Stimulated activated CD4-positive, alpha-beta T cell treated with anti-CD3 and anti-CD28 coated beads, Interleukin-12 subunit alpha, Interleukin-12 subunit beta, amount 100 ng/mL, for 48 hours (primary cell): ENCODE measurements at places on chromosomes 12 and 14.

DNA sequence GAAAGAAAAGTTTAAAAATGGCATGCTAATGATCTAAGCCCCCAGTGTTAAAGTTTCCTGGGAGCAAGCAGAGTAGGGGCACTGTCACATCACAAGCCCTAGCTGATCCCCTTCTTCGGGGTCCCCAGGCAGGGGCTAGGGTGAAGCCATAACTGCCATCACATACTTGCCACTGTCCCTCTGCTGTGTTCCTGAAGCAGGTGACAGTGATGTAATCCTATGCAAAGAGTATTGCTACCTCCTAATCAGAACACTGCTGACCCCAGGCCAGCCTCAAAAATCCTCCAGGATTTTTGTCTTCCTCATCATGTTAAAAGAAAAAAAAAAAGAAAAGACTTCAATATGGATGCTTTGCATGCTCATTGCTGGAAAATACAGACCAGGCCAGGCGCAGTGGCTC lies 1.2 kb upstream of the RFC5 start:
- DNase-seq, result no peak

DNA sequence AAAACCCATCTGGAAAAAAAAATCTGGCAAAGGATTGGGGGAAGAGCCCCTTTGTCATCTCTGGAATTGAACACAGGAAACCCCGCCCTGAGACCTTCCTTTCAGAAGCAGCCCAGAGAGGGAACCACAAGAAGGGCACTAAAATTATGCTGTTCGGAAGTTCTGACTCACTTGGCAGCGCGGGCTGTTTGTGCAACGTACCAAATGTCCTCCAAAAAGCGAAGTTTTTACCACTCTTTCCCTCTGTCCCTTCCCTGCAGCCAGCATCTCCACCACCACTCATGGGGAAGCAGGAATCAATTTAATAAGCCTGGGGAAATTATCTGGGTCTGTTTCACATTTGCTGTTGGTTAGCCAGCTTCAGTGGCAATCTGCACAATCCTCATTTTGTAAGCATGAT lies 3.2 kb upstream of the SYNE3 start:
- DNase-seq, result peak; percentile 63

DNA sequence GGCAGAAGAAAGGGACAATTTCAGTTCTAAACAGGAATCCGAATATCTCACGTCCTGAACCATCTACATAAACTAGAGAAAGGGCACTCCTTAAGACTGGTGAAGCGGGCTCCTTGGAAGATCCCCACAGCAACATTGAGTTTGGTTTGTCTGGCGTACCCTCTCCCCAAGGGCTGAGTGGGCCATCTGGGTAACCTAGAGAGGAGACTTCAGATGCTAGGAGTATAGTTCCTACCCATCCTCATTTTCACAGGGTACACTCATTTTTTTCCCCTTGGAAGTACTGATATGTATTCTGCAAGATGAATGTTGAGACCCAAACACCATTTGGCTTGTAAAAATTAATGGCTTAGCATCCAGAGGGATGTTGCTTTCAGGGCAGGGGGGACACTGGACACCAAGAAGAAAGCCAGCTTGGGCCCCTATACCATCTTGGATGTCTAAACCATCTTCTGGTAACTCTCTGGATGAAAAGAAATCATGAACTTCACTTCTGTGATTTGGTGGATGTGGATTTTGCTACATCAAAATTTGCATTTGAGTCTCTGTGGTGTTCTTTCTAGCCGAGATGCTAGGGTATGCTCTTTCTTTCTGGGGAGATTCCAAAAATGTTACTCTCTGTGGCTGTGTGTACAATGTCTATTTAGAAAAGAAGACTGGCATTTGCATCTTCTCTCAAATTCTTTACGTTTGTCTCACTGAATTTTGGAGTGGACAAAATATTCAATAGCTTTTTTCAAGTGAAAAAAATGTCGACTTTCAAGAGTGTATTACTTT lies 97.7 kb downstream of the ETV6 start:
- DNase-seq, result no peak

- DNase-seq, result no peak
These were observed 171.0 kb downstream of the ETV6 start for GRCh38 chr12:11820476-11820875.

GRCh38 chr12:50530532-50530931 lies 25.7 kb downstream of the DIP2B start:
- no peak for DNase-seq

DNA sequence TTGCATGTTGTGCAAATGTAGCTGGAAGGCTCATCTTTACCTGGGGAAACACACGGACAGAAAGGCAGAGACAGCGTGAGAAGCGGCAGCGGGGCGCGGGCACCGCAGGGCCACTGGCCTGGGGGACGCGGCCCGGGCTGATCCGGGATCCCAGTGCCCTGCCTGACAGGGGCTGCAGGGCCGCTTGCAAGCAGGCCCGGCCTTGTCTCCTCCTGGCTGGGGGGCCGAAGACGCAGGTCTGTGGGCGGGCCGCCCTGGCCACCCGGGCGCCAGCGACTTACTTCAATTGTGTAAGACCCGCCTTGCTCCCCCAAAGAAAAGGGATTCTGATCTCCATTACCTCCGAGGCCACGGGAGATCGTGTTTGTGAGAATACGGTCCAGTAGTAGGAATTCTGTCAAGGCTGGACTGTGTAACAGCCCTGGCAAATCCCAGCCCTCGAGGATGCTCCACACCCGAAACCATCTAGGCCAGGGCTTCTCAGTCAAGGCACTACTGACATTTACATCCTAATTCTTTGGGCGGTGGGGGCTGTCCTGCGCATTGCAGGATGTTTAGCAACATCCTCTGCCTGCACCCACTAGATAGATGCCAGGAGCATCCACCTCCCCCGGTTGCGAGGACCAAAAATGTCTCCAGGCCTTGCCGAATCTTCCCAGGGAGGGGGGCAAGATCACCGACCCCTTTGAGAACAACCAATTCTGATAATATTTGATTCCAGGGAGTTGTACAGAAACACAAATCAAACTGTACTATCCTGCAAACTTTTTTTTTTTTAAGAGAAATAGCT lies 95.6 kb downstream of the BCL11B start:
- DNase-seq, result no peak

GRCh38 chr12:84983289-84983688 lies 52.8 kb downstream of the TSPAN19 start:
- DNase-seq, result no peak

- DNase-seq, result no peak
These were observed 15.7 kb downstream of the RTL1 start for GRCh38 chr14:100887728-100888335.

DNA sequence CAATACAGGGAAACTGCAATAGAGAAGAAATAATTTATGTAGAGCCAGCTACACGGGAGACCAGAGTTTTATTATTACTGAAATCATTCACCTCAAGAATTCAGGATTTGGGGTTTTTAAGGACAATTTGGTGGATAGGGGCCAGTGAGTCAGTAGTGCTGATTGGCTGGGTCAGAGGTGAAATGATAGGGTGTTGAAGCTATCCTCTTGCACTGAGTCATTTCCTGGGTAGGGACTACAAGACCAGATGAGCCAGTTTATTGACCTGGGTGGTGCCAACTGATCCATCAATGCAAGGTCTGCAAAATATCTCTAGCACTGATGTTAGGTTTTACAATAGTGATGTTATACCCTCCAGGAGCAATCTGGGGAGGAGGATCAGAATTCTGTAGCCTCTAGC lies 486.3 kb downstream of the LRIG3 start:
- no peak for DNase-seq

DNA sequence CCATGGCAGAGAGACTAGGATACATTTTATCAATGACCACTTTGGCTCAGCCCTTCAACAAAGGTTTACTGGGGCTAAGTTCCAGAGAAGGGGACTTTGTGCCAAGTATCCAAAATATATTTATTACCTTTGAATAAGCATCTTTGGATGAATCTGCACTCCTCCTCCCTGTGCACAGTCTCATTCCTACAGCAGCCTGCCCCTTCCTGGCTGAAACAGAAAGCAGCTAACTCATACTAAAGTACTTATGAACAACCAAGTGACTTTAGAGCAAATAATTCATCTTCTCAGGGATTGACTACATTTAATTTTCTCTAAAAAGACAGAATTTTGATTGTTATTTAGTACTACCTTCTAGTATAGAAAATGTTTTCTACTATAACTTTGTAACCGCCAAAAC lies 47.8 kb upstream of the ETV6 start:
- DNase-seq, result no peak

GRCh38 chr14:58782011-58782410 lies 144.2 kb downstream of the DACT1 start:
- DNase-seq, result no peak

DNA sequence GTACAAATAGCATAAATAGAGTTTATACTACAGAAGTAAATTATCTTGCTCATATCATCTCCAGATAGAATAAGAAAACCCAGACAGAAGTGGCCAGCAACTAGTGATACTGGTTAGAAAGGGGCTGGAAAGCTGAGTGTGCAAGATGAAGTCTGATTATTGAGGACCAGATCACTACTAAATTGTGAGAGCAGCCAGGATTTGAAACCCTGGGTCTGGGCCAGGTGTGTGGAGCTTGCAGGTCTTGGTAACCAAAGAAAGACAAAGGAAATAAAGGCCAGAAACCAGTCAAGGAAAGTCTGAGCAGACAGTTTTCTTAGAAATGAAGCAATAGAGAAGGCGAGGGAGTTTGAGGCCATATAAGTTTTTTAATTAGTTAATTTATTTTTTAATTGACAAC lies 611.8 kb downstream of the ETNK1 start:
- DNase-seq, result no peak

GRCh38 chr12:63041601-63042000 lies 106.7 kb upstream of the PPM1H start:
- DNase-seq, result no peak

GRCh38 chr14:83548061-83548839 lies 1981.7 kb upstream of the FLRT2 start:
- DNase-seq, result no peak

DNA sequence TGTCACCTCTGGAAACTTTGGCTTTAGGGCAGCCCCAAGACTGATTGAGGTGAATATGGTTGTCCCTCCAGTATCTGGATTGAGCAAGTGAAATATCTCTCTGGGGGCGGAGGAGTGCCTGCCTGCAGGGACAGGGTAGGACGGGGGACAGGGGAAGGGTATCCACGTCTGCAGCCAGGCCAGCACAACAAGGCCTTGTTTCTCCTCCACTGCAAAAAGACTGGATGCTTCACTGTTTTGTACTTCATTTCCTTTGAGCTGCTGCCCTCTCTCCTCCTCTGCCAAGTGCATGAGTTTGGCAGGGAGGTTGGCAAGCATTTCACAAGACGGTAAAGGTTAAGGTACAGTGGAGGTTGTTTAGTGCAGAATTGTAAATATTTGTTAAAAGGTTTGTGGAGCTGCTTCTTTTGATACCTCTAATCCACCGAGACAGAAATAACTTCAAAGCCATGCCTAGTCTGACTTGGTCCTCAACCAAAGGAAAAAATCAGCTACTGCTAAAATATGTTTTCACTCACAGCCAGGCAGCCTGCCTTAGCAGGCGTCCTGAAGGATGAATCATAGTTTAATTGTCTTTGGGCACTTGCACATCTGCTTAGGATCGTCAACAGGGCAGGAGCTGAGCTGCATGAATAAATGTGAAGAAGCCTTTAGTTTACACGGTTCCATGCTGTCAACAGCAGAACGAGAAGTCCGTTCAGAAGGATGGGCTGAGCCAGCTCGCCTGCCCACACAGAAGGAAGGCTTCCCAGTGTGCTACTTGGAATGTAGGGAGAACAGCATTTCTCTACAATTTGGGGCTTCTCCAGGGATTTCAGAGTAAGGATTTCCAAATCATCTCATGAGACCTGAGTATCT lies 269.7 kb downstream of the TTC6 start:
- no peak for DNase-seq

GRCh38 chr12:97466000-97466399 lies 3.4 kb downstream of the RMST start:
- no peak for DNase-seq

DNA sequence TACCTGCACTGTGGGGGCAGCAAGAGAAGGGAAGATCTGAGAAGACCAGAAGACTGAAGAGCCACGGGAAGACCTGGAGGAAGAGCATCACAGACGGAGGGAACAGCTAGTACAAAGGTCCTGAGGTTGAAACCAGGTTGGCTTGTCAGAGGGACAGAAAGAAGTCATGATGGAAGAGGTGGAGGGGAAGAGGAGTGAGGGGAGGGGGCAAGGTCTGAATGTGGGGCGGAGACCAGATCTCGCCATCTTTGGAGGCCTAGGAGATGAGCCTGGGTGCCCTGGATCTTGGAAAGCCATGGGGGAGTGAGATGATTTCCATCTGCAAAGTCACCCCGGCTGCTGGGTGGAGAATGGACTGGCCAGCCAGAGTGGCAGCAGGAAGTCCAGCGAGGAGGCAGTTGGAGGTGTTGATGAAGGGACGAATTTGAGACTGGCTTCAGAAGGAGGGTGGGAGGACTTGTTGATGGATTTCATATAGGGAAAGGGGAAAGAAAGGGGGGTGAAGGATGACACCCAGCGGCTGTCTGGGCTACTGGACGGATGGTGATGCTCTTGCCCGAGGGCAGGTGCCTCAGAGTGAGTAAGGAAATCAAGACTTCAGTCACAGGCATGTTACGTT lies 14.6 kb upstream of the UBC start:
- DNase-seq, result no peak

DNA sequence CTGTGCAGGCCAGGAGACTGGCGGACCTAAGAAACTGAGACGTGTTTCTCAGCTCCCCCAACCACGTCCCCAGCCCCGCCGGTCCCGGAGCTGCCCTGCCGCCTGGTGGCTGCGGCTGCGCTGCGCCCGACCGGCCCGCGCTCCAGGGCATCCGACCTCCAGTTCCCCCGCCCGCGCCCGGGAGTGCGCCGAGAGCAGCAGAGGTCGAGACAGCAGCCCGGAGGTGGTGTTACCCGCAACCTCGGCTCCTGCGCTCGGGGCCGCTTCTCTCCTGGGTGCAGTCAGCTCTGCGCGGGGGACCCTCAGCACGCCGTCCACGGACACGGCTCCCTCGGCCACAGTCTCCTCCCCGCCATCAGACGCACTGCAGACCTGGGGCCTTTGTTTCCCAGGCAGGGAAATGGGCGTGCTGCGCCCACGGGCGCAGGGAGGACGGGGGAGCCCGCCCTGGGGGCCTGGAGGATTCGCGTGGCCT lies 21.6 kb upstream of the GPR132 start:
- peak; percentile 83 for DNase-seq

- DNase-seq, result no peak
These were observed 400.7 kb downstream of the NUAK1 start for GRCh38 chr12:105738051-105738450.

GRCh38 chr14:21163871-21164291 lies 8.0 kb upstream of the OR5AU1 start:
- DNase-seq, result no peak

- DNase-seq, result no peak
These were observed 233.1 kb downstream of the FOXG1 start for GRCh38 chr14:28999656-29000055.

GRCh38 chr14:88791252-88791621 lies 1.5 kb downstream of the EML5 start:
- no peak for DNase-seq

DNA sequence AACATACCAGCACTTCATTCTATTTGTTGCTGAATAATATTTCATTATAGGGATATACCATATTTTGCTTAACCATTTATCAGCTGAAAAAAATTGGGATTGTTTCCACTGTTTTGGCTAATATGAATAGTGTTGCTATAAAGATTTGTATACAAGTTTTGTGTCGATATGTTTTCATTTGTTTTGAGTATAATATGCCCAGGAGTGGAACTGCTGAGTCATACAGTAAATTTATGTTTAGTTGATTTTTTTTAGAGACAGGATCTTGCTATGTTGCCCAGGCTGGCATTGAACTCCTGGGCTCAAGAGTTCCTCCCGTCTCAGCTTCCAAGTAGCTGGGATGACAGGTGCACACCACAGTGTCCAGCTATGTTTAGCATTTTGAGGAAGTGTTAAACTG lies 131.5 kb upstream of the TMCC3 start:
- no peak for DNase-seq
